Aorta (tissue), 5 donors: ENCODE measurements at places on chromosomes 4 and X.

- no peak for DNase-seq
These were observed 164.7 kb downstream of the DCLK2 start for GRCh38 chr4:150242820-150243458.

DNA sequence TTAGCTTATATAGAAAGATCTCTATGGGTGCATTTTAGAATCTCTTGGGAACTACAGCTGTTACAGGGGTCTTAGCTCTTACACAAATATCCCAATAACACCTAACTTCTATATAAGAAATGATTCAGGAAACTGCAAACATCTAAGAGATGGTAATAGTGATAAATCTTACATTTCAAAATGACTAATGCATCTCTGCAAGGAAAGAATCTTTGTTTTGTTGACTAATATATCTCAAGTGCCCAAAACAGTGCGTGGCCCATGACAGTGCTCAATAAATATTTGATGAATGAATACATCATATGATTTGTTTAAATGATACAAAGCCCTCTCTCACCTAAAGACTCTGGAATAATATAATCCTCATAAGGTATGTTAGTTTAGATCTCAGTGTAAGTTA is 47.5 kb downstream of the CENPE start:
- no peak for DNase-seq

- DNase-seq, result no peak
These were observed 42.2 kb upstream of the NKRF start for GRCh38 chrX:119648421-119648775.

DNA sequence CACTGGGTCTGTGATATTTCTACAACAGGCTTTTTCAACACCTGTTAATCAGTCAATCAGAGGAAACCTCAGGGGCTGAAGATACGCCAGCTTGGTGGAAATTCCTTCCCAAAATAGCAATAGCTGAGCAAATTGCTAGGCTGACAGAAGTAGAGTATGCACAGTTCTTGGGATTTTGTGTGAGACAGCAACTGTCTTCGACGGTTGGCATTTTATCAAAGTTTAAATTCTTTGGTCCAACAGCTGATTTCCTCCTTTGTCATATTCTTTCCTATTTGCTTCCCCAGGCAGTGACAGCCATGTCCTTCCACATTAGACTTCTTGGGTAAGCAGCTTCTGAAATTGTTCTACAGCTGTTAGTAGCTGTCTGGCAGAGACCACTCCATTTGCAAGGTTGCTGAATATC is 8.0 kb upstream of the PALLD start:
- no peak for DNase-seq

- no peak for DNase-seq
These were observed 24.7 kb downstream of the RAB33A start for GRCh38 chrX:130196466-130196865.

DNA sequence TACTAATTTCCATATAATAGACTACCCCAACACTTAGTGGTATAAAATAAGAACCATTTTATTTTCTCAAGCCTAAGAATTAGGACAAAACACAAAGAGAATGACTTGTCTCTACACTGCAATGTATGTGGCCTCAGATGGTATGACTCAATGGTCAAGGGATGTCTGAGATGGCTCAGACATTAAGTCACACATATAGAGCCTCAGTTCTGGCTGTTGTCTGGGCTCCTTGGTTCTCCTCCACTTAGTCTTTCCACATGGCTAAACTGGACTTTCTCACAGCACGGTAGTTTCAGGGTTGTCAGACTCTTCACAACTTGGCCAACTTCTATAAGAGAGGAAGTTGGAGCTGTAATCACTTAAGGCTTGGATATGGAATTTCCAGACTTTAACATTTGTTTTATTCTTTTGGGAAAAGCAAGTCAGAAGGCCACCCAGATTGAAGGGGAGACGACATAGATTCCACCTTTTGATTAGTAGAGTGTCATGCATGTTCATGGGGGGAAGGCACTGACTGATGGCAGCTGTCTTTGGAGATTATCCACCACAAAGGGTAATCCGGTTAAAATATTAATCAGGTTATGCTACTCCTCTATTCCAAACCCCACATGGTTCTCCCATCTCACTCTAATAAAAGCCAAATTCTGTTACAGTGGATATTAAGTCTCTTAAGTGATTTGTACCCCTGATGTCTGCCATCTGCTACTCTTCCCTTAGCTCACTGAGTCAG is 9.4 kb downstream of the IL15 start:
- no peak for DNase-seq

- no peak for DNase-seq
These were observed 1.1 kb upstream of the GNPDA2 start for GRCh38 chr4:44727471-44727870.

- DNase-seq, result no peak
These were observed 59.3 kb downstream of the ABCG2 start for GRCh38 chr4:88098993-88099752.

GRCh38 chrX:149531599-149531998 is 9.2 kb upstream of the EOLA1 start:
- no peak for DNase-seq

DNA sequence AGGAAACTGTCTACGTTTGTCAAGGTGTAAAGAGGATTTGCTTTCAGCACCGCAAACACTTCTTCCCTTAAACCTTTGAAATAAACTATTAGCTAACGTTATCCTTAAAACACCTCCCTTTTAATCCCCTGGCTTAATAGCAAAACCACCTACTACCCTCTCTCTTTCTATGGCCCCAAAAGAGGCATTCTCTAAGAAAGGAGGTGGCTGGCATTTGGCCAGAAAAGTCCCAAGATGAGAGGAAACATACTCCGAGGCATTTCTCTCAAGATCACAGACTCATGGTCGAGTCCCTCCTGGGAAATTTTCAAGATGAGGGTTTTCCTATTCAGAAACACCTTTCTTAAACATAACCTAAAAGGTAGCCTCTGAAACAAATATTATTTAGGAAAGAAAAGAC is 60.6 kb upstream of the VCX3B start:
- no peak for DNase-seq

- no peak for DNase-seq
These were observed 787 bp upstream of the TMSB15A start for GRCh38 chrX:102517326-102517725.
